Esophagus muscularis mucosa (tissue), 4 donors: ENCODE measurements at places on chromosomes 1 and 21. TPM values are rescaled to one million over a fixed set of nuclear protein-coding genes. Genes with fewer than 3 reads are reported as not detected.
A peak's percentile ranks its signal among the peaks of the same experiment; 100 is the strongest.

Gene DMRTA2
- total RNA-seq: not detected

DNA sequence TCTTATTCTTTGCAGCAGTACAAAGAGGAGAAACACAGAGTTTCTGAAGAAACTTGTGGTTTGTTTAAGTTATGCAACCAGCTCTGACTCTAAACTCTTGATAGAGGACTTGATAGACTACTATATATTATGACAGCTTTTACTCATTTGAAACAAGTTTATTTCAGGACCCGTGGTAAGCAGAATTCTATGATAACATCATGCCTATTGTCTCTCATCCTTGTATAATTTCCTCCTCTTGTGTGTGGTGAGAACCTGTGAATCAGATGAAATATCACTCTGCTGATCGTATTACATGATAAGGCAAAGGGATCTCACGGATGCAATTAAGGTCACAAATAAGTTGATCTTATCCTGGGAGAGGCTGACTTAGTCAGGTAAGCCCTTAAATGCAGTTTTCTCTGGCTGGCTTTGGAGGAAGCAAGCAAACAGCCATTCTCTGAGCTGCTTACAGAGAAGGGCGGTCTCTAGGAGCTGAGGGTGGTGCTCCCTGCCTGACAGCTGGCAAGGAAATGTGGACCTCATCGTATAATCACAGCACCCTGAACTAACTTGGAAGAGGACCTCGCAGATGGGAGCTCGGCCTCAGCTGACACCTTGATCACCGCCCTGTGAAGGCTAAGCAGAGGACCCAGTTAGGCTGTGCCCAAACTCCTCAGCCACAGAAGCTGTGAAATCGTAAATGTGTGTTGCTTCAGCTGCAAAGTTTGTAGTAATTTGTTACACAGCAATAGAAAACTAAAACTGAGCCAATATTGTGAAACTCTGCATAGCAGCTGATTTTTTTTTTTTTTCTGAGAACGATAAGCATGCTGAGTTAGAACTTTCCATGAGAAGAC lies 151.1 kb upstream of the DPT start:
- H3K27ac ChIP-seq: peak overlapping the region; percentile 60
- no peak for DNase-seq
- no peaks in the 10 kb centered on the region for H3K27me3 ChIP-seq
- H3K36me3 ChIP-seq: no peaks in the 10 kb centered on the region

Gene UBL4B
- not detected for total RNA-seq

GRCh38 chr1:248756636-248757035 lies 1.1 kb upstream of the LYPD8 start:
- no peak overlapping the region for H3K27ac ChIP-seq
- peak; percentile 64 for DNase-seq
- H3K36me3 ChIP-seq: no peaks in the 10 kb centered on the region
- H3K27me3 ChIP-seq: no peaks in the 10 kb centered on the region
- H3K4me1 ChIP-seq: no peaks in the 10 kb centered on the region
- H3K4me3 ChIP-seq: no peak overlapping the region

Gene FABP3
- total RNA-seq: 35.8 TPM
